Smooth muscle cell of the coronary artery (primary cell): ENCODE measurements at places on chromosomes 1 and 21. TPM values are rescaled to one million over a fixed set of nuclear protein-coding genes. Genes with fewer than 3 reads are reported as not detected.

MYOC gene
- 0.23 TPM in 2 replicates for total RNA-seq

CDCA8 gene
- 0.23 and 1.9 TPM in 2 replicates for total RNA-seq

OR2T29 gene
- total RNA-seq = not detected in 2 replicates

FASLG gene
- not detected in 2 replicates for total RNA-seq

ZNF683 gene
- not detected in 2 replicates for total RNA-seq

NBL1 gene
- total RNA-seq = 70.5 and 556 TPM in 2 replicates

PRKAA2 gene
- 0.70 and 1.5 TPM in 2 replicates for total RNA-seq

TMPRSS2 gene
- not detected in 2 replicates for total RNA-seq

ELF3 gene
- total RNA-seq = 0.45 TPM in 1 of 2 replicates, not detected in the other

DISC1 gene
- total RNA-seq = 5.3 and 6.1 TPM in 2 replicates

OR2L5 gene
- total RNA-seq = not detected in 2 replicates

DYNLT5 gene
- total RNA-seq = 0.15 and 0.23 TPM in 2 replicates

ZBTB48 gene
- 15.2 and 16.1 TPM in 2 replicates for total RNA-seq

CHRNB2 gene
- 0.23 TPM in 1 of 2 replicates, not detected in the other for total RNA-seq
